ENCODE measurements at places on chromosomes 13 and 19.

- DNase-seq, result no peak
Measured at GRCh38 chr13:40329781-40330485, 336.5 kb downstream of the FOXO1 start.

GRCh38 chr13:26971990-26972887 lies 199.4 kb downstream of the USP12 start:
- no peak for DNase-seq

- DNase-seq, result no peak
Measured at GRCh38 chr13:114004420-114005205, 30.7 kb upstream of the C13orf46 start.

GRCh38 chr13:75825161-75825560 lies 189.0 kb downstream of the LMO7 start:
- DNase-seq, result no peak

DNA sequence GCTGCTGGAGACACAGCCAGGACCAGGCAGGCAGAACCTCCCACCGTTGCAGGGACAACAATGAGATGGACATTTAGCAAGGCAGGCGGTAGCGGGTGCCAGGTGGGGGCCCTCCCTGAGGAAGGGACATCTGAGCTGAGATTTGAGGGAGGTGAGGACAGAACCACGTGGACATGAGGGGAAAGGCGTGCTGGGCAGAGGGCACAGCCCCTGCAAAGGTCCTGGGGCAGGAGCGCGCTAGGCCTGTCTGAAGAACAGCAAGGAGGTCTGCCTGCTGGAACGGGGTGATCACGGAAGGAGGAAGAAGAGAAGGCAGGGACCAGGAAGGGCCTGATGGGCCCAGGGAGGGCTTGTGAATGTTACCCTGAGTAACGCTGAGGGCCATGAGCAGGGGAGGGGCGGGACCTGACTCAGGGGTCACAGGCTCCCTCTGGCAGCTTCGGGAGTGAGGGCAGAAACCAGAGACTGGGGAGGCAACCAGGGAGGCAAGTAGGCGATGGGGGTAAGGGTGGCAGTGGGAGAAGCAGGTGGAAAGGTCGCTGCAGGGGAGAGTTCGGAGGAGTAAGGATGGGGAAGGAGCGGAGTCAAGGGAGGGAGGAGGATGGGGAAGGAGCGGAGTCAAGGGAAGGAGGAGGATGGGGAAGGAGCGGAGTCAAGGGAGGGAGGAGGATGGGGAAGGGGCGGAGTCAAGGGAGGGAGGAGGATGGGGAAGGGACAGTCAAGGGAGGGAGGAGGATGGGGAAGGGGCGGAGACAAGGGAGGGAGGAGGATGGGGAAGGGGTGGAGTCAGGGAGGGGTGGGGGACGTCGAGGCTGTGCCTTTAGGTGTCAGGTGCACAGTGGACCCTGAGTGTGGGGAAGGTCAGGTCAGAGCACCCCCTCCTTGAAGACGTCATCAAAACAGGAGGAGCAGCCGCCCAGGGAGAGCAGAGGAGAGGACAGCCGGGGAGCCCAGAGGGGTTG lies 15.7 kb upstream of the B3GNT3 start:
- DNase-seq, result no peak

- no peak for DNase-seq
Measured at GRCh38 chr19:10866495-10866894, 4.9 kb upstream of the CARM1 start.

GRCh38 chr13:26523007-26523406 lies 34.5 kb upstream of the WASF3 start:
- DNase-seq, result no peak

DNA sequence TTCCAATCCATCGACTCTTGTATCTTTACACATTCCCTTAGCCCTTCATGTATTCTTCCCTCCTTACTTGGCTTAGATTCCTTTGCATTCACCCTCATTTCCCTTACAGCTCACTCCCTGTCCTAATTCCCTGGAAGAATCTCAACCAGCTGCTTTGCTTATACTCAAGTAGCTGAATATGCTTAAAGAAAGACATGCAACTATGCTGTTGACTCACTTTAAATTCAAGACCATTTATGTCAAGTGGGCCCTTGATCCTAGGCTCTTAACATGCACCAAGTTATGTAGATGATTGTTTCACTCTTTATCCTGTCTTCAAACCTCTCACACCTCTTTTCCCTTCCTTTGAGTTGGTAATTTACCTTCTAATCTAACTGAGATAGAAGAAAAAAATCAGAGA lies 7.4 kb downstream of the CCDC122 start:
- no peak for DNase-seq

DNA sequence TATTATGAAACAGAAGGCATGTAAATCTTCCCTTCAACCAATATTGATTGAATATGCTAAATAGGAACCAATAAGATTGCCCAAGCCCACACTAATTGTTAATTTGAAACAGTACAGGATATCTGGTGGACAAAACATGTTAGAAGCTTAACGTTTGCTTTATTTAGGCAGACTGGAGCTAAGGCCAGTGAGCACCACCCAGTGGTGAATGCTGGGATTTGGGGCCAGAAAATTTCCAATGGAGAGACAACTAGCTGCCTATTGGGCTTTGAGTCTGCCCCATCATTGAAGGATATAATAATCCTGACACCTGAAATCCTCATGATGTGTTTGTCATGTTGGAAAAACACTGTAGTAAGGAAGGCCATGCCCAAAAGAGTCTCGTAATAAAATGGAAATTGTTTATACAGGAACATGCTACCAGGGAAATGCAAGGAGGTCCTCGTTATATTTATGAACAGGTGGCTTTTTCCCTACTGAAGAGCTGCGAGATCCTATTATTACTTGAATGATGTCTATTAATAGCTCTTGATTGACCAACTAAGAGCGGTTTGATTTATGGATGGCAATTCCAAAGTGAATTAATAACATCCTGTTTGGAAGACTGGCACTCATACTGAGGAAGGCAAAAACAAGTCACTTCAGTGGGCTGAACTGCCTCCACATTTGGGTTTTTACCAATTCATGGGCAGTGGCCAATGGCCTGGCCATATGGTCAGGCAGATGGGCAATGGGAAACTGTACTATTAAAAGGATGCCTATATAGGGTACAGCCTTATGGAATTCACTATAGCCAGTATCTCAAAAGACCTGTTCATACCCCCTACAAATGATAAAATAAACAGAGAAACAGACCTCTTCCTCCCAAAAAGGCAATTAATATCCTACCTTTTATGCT lies 8.7 kb downstream of the SIGLECL1 start:
- DNase-seq, result no peak

- DNase-seq, result no peak
Measured at GRCh38 chr13:112234131-112234875, 141.9 kb upstream of the SPACA7 start.

GRCh38 chr19:34288381-34288780 lies 34.0 kb downstream of the GARRE1 start:
- DNase-seq, result no peak

DNA sequence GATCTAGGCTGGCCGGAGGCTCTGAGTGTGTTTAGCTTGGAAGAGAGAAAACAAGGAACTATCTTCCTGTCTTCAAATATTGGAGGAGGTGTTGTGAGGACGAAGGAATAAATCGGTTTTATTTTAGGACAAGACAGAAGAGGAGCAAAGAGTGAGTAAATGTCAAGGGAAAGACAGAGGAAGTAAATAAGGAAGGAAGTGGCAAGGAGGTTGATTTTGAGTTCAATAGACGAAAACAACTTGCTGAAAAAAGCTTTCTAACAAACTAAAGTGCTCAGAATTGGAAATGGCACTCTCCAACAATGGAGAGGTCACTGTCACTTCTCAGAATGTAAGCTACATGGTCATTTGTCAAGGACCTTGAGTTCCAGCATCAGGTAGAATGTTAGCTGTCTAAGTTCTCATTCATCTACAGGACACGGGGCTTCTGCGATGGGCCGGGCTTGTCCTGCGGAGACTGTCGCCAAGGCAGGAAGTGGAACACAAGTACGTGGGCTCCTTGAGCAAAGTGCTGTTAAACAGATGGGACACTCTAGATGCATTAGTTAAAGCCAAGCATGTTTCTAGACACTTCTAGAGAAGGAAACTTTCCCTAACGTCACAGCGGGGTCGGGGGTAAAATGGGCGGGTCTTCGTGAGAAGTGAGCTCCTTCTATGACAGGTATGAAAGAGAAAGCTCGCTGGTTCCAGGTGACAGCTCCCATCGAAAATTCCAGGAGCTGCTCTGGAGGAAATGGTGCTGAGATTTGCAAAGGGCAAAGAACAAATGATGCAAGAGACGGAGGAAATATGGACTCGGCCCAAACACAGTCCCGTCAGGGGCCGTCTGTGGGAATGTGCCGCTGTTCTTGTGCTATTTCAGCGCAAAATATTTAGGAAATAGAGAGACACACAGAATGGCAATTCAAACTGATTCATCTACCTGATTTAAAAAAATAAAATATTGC lies 103.9 kb upstream of the UBL3 start:
- DNase-seq, result no peak

- no peak for DNase-seq
Measured at GRCh38 chr19:31140717-31141116, 208.5 kb downstream of the TSHZ3 start.

DNA sequence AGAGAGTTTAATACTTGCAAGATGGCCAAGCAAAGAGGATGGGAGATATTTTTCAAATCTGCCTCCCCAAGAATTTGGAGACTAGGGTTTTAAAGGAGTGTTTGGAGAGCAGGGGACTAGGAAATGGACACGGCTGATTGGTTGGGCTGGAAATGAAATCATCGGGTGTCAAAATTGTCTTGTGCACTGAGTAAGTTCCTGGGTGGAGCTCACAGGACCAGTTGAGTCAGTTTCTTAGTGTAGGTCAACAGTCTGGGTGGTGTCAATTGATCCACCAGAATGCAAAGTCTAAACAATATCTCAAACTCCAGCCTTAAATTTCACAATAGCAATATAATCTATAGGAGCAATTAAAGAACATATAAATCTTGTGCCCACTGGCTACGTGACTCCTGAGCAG lies 23.0 kb upstream of the CEACAM4 start:
- no peak for DNase-seq

DNA sequence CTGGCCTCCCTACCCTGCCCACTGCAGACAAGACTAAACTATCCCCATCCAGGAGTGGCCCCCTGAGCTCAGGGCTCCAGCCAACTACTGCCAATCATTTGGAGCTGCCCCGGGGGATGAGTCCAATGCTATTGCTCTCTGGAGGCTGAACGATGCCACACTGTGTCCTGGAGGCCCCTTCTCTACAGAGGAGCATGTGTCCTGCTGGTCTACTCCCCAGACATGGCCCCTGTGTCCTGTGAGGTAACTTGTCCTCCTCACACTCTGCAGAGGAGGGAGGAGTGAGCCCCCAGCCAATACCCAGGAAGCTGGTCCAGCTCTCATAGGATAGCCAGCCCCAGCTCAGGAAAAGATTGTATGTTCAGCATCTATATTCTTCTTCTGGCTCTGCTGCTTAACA lies 159.1 kb upstream of the GPR12 start:
- DNase-seq, result no peak

DNA sequence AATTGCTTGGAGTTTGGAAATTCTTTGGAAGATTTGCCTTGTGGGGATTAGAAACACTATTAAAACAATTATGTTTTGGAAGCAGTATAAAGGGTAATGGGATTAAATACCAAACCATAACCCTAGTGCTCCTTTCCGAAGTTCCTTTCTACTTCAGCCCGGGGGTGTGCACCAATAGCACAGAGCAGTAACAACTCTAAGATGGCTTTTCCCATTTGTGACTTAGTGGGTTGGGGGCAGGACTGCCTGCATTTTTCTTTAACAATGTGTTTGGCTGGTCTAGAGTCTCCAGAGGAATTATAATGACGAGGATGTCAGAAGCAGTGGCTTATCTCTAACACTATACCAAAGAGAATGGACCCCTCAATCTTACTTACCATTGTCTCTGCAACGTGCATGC lies 11.9 kb upstream of the IL17D start:
- no peak for DNase-seq

All from activated naive CD8-positive, alpha-beta T cell treated with anti-CD3 and anti-CD28 coated beads, Interleukin-2, amount 50 U/mL, for 16 hours (primary cell).